ENCODE measurements at places on chromosomes 5 and 9. TPM values are rescaled to one million over a fixed set of nuclear protein-coding genes. Genes with fewer than 3 reads are reported as not detected.

- DNase-seq: no peak
Observed at GRCh38 chr9:3887786-3888496, 362.1 kb upstream of the RFX3 start.

DNA sequence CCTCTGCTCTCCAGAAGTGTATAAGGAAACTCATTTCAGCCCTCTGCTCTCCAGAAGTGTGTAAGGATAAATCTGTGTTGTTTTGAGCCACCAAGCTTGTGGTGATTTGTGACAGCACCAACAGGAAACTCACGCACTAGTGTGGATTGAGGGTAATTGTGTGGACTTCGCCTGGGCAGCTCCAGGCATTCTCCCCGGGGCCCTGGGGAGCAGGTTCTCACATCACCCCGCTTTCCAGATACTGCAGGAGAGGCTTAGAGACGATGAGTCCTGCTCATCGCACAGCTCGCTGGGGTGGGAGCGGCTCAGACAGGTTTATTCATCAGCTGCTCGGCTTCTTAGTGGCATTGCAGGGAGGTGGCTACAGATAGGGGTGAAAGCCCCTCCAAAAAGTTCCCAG lies 38.4 kb upstream of the RNF130 start:
- DNase-seq: no peak

- DNase-seq: peak; percentile 76
Observed at GRCh38 chr9:114677418-114677817, 4.6 kb downstream of the TEX48 start.

C9 gene
- not detected for total RNA-seq

DNA sequence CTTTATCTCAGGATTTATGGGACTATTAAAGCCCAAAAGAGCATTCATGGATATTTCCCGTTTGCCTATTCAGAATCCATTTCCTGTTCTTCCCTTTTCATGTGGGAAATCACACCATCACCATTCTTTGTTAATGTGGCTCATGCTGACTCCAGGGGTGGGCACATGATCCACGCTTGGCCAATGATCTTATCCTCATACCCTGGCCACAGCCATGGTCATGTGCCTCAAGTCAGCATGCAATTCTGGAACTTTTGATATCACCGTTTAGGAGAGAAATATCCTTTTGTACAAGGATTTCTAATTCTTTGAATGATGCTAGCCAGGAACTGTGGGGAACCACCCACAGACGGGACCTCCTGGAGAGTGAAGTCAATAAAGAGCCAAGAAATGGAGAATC lies 272.2 kb downstream of the PRELID2 start:
- no peak for DNase-seq

DNA sequence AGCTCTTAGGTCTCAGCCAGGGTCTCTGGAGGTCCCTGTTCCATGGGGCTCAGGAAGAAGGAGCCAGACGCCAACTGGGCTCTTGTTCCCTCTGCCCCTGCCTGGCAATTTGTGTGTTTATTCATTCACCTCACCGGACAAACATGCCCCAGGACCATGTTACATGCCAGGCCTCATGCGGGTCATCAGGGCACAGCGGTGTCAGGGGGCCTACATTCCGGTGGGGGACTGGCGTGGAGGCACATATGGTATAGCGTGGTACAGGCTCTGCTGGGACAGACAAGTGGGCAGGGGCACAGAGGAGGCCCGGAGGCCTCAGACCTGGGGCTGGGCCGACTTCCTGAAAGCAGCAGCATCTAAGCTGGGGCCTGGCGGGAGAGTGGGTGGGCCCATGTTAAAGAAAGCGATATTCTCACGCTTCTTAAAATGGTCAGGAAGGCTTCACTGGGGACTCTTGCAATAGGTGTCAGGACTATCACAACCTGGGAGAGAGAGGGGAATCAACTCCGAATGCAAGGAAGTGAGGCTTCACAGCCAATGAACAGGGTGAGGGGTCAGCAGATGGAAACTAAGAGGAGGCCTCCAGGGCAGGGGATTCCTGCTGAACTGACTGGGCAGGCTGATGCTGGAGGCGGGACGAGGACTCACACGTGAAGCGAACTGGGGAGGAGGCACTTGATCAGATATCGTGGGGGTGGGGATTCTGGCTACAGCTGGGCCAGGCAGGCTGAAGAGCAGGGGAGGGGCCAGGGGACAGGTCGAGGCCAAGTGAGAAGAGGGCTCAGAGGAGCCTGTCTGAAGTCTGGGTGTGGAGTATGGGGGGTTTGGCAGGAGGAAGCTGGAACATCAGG lies 41.9 kb downstream of the NCS1 start:
- DNase-seq: no peak

DNA sequence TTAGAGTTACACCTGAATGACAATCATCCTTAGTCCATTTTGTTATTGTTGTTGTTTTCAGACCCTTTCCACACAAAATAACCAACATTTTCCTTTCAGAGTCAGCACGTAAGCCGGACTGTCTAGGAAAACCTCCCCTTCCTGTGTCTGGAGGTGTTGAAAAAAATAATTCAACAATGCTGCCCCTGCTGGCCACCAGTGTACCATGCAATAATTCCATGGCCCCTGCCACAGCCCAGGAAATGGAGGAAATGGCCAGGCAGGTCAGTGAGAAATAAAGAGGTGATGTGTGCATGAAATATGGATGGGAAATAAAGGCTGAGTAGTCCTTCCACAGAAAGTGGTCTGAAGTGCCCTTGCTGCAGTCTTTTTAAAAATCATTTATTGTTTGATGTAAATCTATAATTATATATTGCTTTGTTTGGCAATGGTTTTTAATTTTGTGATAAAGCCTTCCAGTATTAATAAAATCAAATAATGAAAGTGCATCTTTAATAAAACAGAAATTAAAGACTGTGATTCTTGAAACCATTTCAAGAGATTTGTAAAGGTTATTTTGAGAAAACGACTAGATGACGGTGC lies 152.8 kb upstream of the PAPPA start:
- peak; percentile 6 for DNase-seq

DNA sequence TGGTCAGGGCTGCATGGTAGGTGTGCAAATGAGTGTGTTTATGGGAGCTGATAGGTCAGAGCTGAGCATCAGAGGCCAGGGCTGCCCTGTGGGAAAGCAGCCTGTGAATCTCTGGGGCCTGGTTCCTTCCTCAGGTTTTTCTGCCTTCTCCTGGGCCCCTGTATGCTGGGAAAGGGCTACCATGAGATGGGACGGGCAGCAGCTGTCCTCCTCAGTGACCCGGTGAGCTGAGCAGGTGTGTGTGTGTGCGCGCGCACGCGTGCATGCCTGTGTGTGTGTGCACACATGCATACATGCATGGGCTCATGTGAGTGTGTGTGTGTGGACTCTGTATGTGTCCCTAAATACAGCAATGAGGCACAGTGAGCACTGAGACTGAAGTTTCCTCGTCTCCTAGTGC lies 2.3 kb downstream of the SLC4A9 start:
- DNase-seq: no peak

PCDHA3 gene
- 0.10 TPM for total RNA-seq

DNA sequence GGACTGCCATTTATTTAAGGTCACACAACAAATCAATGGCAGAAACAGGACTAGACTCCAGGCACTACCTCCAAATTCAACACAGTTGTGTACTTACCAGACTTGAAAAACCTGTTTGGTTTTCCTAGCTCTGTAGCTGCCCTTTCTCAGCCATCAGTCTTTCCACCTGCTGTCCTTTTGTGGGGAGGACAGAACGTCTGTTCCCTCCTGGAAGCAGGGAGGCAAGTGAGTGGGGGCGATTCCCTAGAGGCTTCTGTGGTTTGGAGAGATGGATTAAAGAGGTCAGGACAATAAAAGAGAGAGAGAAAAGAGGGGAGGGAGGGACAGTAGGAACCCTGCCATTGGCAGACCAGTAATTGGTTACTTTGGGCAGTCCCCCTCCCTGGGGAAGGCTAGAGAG lies 14.7 kb downstream of the ASTN2 start:
- DNase-seq: no peak

- DNase-seq: no peak
Observed at GRCh38 chr5:118726891-118727290, 261.5 kb downstream of the DTWD2 start.

- DNase-seq: no peak
Observed at GRCh38 chr5:10355071-10355889, 1.8 kb downstream of the MARCHF6 start.

DNA sequence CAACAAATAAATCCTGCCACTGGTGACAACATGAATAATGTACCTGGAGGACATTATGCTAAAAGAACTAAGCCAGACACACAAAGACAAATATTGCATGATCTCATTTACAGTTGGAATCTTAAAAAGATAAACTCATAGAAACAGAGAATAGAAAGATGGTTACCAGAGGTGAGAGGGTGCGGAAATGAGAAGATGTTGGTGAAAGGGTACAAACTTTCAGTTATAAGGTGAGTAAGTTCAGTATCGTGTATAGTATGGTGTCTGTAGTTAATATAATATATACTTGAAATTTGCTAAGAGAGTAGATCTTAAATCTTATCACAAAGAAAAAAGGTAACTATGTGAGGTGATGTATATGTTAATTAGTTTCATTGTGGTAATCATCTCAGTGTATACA lies 63.3 kb downstream of the PRRC1 start:
- DNase-seq: no peak

POLR3G gene
- 16.6 TPM for total RNA-seq

- DNase-seq: no peak
Observed at GRCh38 chr9:122116040-122116439, 22.9 kb upstream of the TTLL11 start.

CDKN2B gene
- 30.4 TPM for total RNA-seq
